ENCODE measurements at places on chromosomes 13 and 19. TPM values are rescaled to one million over a fixed set of nuclear protein-coding genes. Genes with fewer than 3 reads are reported as not detected.

DNA sequence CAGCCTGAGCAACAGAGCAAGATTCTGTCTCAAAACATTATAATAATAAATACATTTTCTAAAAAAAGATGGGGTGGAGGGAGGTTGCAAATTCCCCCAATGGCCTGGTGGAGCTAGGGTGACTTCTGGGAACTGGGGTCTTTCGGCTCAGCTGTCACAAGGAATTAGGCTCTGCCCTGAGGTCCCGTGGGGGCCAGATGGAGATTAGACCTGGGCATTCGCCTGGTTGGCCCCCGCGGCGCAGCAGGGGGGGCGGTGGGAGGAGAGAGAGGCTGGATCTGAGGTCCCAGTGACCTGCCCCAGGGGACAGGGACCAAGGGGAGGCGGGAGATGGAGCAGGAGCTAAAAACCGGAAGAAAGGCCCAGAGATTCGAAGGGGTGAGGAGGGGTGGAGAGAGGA is 14.8 kb downstream of the FUT6 start:
- no peaks in the 10 kb centered on the region for H3K27me3 ChIP-seq
- no peak for DNase-seq
- H3K27ac ChIP-seq, result no peak overlapping the region
- H3K36me3 ChIP-seq, result no peaks in the 10 kb centered on the region

- no peaks in the 10 kb centered on the region for H3K36me3 ChIP-seq
- no peaks in the 10 kb centered on the region for H3K4me1 ChIP-seq
- H3K27ac ChIP-seq, result no peak overlapping the region
- no peaks in the 10 kb centered on the region for H3K27me3 ChIP-seq
- no peak overlapping the region for H3K4me3 ChIP-seq
Observed at GRCh38 chr13:26943748-26944147, 183.2 kb upstream of the GPR12 start.

DNA sequence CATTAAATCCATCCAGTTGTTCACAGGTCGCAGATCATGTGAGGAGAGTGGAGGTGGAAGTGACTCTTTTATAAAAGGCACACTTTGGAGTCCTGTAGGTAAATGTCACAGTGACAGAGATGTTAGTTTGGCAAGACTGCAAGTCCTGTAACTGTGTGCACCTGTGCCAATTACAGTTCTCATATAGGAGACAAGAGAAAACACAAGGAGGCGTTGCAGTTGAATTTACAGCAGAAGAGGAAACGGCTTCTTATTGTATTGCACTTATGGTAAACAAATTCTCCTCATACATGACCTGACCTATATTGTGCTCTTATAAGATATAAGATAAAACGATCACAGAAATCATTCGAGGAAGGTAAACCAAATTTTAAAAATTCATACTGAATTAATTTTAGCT is 732.8 kb upstream of the SLC10A2 start:
- H3K4me3 ChIP-seq, result no peak overlapping the region
- H3K4me1 ChIP-seq, result no peaks in the 10 kb centered on the region
- H3K27me3 ChIP-seq, result no peaks in the 10 kb centered on the region
- H3K36me3 ChIP-seq, result no peaks in the 10 kb centered on the region
- no peak for DNase-seq

- H3K4me3 ChIP-seq, result no peak overlapping the region
- DNase-seq, result no peak
- H3K27ac ChIP-seq, result no peak overlapping the region
- H3K27me3 ChIP-seq, result no peaks in the 10 kb centered on the region
Observed at GRCh38 chr19:5324947-5325346, 15.7 kb downstream of the PTPRS start.

- DNase-seq, result peak; percentile 72
- no peak overlapping the region for H3K27ac ChIP-seq
- no peak overlapping the region for H3K4me3 ChIP-seq
- H3K4me1 ChIP-seq, result no peaks in the 10 kb centered on the region
- no peaks in the 10 kb centered on the region for H3K27me3 ChIP-seq
- H3K36me3 ChIP-seq, result no peaks in the 10 kb centered on the region
Observed at GRCh38 chr19:40523322-40524047, 53.2 kb upstream of the SHKBP1 start.

- no peaks in the 10 kb centered on the region for H3K27me3 ChIP-seq
- DNase-seq, result no peak
- no peaks in the 10 kb centered on the region for H3K36me3 ChIP-seq
Observed at GRCh38 chr13:95146486-95146885, 154.8 kb downstream of the ABCC4 start.

DNA sequence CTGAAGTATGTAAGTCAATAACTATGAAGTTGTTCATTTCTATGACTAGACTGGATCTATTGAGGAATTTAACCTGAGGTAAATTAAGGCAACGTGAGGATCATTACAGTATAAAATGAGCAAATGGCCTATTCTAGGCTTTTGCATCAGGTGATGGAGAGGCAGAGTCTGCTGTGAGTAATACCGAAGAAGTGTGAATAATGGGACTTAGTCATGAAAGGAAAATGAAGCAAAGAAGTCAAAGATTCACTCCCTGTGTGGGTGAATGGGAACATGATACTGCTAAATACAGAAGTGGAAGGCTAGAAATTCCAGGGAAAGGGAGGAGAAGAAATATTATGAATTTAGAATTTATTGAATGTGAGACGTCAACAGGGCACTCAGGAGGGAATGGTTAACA is 774.1 kb downstream of the LIG4 start:
- H3K4me3 ChIP-seq, result no peak overlapping the region
- no peaks in the 10 kb centered on the region for H3K4me1 ChIP-seq
- H3K27ac ChIP-seq, result no peak overlapping the region
- H3K36me3 ChIP-seq, result no peaks in the 10 kb centered on the region
- no peaks in the 10 kb centered on the region for H3K27me3 ChIP-seq

GRCh38 chr13:110503037-110503901 is 58.3 kb downstream of the RAB20 start:
- DNase-seq, result peak; percentile 42
- no peaks in the 10 kb centered on the region for H3K27me3 ChIP-seq
- H3K4me3 ChIP-seq, result no peak overlapping the region
- H3K36me3 ChIP-seq, result peaks cover 18% of the 10 kb centered on the region
- no peak overlapping the region for H3K27ac ChIP-seq
- peaks cover 1% of the 10 kb centered on the region for H3K4me1 ChIP-seq

DNA sequence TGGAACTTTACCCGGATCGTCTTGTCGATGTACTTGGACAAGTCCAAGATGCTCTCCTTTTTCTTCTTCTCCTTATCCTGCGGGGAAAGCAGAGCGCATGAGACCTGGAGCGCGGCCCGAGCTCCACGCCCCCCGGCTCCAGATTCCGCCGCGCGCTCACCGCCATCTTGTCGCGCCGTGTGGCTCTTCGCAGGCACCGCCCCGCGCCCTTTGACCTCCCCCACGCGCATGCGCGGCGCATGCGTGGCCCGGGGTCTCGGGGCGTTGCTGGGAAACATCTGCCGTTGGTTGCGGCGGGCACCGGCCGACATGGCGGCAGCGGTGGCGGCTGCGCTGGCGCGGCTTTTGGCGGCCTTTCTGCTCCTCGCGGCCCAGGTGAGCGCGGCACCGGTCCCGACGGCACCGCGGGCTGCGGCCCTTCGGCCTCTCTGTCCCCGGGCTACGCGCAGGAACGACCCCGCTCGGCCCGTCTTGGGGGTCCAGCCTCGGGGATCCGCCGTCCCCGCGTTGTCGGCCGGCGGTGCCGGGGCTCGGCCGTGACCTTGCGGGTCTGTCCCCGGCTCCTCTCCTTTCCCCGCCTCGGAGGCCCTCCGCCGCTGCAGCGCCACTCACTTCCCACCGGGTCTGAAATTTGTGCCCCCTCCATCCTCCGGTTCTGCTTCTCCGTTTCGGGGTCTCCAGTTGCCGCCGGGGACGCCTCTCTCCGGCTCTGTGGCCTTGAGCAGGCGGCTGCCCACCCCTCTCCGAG is at the start of the genes LSM7 and SPPL2B:
TSS of gene LSM7 (minus strand) at position 186 of the 748 bp plus-strand sequence. CDS start at position 166, 20 bp downstream.
TSS of gene SPPL2B (plus strand) at position 284 of the 748 bp plus-strand sequence. CDS start at position 310, 26 bp downstream.
- H3K27ac ChIP-seq, result no peak within 1 kb of the TSS
- no peaks in the 10 kb centered on the region for H3K4me1 ChIP-seq
- peak; percentile 93 for DNase-seq
- H3K4me3 ChIP-seq, result peak within 1 kb of the TSS; percentile 80

DNA sequence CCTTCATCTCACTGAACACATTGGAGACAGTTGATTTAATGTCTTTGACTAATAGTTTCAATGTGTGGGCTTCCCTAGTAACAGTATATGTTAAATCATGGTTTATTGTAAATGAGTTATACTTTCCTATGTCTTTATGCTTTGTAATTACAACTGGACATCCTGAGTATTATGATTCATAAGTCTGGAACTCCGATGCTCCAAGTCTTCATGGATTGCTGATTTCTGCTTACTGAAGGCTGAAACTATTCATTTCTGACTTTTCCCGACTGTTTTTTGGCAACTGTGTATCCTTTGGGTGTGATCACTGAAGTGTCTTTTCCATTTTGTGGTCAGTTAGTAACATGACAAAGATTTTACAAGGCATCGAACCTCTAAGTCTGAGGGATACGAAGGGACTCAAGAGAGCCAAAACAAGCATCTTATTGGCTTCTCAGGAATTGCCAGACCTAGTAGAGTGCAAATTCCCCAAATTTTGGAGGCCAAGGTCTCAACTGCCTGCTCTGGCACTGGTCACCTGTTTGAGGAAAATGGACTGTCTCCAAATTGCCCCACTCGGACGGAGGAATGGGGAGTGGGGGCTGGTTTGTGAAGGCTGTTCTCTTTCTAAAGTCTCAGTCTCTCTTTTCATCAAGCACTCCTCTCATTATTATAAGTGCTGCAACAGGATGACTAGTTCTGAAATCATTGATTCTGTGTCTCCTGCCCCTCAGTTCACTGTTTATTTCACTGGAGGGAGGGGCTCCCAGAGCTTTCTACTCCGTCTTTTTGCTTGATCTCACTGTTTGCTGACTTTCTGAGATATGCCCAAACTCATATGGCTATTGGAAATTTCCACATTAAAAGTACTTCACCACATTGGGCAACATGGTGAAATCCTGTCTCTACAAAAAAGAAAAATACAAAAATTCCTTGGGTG is 20.2 kb upstream of the CD70 start:
- no peaks in the 10 kb centered on the region for H3K36me3 ChIP-seq
- no peak overlapping the region for H3K4me3 ChIP-seq
- H3K4me1 ChIP-seq, result no peaks in the 10 kb centered on the region
- no peak overlapping the region for H3K27ac ChIP-seq
- no peak for DNase-seq

- H3K36me3 ChIP-seq, result no peaks in the 10 kb centered on the region
- H3K4me1 ChIP-seq, result peaks cover 24% of the 10 kb centered on the region
- H3K4me3 ChIP-seq, result no peak overlapping the region
Observed at GRCh38 chr19:34189199-34189916, 17.1 kb downstream of the LSM14A start.

DNA sequence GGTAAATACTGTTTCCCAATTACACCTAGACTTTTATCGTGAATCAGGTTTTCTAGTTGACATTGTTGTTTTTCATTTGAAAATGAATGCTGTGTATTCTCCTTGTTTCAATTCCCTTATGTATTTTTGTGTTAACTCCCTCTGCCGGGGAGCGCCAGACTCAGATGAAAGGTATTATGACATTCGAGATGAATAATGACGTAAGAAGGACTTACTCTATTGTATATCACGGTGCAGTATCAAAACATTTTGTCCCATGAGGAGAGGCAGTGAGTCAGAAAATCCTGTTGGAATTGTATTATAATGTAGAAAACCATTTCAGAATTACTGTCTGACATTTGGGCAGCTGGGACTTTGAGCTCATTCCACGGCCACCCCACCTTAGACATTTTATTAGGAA is 61.6 kb downstream of the LRCH1 start:
- DNase-seq, result no peak
- peaks cover 2% of the 10 kb centered on the region for H3K4me1 ChIP-seq
- H3K27me3 ChIP-seq, result no peaks in the 10 kb centered on the region

DNA sequence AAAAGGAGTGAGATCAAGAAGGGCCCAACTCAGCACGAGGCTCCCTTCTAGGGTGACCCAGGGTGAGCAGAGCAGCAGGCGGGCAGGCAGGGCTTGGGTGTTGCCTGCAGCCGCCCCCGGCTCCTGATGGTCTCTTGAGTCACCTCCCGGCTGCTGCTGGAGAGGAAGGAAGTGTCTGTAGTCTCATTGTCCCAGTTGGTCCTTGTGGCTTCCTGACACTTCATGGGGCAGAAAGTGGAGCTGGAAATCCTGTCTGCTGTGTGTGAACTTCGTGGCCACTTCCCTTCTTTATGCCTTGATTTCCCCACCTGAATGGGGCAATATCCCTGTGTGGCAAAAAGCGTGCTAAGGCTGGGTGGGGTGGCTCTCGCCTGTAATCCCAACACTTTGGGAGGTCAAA is 2.5 kb downstream of the MAP1S start:
- no peak overlapping the region for H3K27ac ChIP-seq
- DNase-seq, result no peak
- H3K4me3 ChIP-seq, result no peak overlapping the region
- H3K27me3 ChIP-seq, result no peaks in the 10 kb centered on the region

GRCh38 chr13:60035874-60036273 is 127.9 kb downstream of the DIAPH3 start:
- H3K4me3 ChIP-seq, result no peak overlapping the region
- DNase-seq, result no peak
- H3K4me1 ChIP-seq, result no peaks in the 10 kb centered on the region
- H3K36me3 ChIP-seq, result no peaks in the 10 kb centered on the region
- no peaks in the 10 kb centered on the region for H3K27me3 ChIP-seq

GRCh38 chr13:52010890-52011631 is at the start of gene ATP7B:
Gene ATP7B (minus strand): TSS chr13:52011450. CDS start chr13:52011337, 113 bp downstream.
- H3K27ac ChIP-seq, result no peak within 1 kb of the TSS
- DNase-seq, result no peak
- no peaks in the 10 kb centered on the region for H3K27me3 ChIP-seq
- no peaks in the 10 kb centered on the region for H3K4me1 ChIP-seq

GRCh38 chr19:54383330-54383729 is 18.6 kb upstream of the LAIR1 start:
- H3K27me3 ChIP-seq, result no peaks in the 10 kb centered on the region
- no peak overlapping the region for H3K27ac ChIP-seq
- no peaks in the 10 kb centered on the region for H3K4me1 ChIP-seq
- no peak overlapping the region for H3K4me3 ChIP-seq

GRCh38 chr13:45811891-45812694 is 39.5 kb downstream of the SIAH3 start:
- no peak overlapping the region for H3K27ac ChIP-seq
- H3K27me3 ChIP-seq, result no peaks in the 10 kb centered on the region
- no peak overlapping the region for H3K4me3 ChIP-seq
- H3K36me3 ChIP-seq, result no peaks in the 10 kb centered on the region
- no peak for DNase-seq
- H3K4me1 ChIP-seq, result no peaks in the 10 kb centered on the region

DNA sequence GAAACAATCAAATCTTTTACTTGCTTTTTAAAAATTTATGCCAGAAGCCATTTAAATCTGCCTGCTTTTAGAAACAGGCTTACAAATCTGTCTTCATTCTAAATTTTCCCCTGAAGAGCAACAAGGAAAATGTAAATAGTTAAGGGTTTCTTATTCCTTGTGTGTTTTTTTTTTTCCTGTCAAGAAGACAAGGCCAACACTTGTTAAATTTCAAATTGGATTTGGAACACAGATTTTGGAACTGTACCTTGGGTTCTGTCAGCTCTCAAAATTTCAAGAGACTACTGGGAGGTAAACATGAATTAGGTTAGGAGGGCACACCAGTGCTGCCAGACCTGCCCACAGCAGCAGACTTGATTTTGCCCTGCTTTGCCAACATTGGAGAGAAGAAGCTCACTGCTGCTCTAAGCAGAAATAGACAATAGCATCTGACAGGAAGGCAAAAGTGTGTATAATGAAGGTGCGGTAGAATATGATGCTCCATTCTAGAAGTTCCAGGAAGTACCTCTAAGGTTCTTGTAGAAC is 121.7 kb downstream of the NHLRC3 start:
- no peak for DNase-seq
- no peak overlapping the region for H3K27ac ChIP-seq
- H3K4me3 ChIP-seq, result no peak overlapping the region

The SPRED3 gene
- 19.6 TPM for total RNA-seq

The UNC13A gene
- 2.8 TPM for total RNA-seq

The SWSAP1 gene
- 1.7 TPM for total RNA-seq

The JAK3 gene
- total RNA-seq, result 15.4 TPM

The PSG6 gene
- total RNA-seq, result not detected

The PDCD5 gene
- 76.8 TPM for total RNA-seq

The VSIG10L gene
- total RNA-seq, result 1.7 TPM

The SLC17A7 gene
- 4.7 TPM for total RNA-seq

The ZNF135 gene
- 6.6 TPM for total RNA-seq

The MCOLN1 gene
- total RNA-seq, result 21.2 TPM

All from aorta (tissue), 5 donors.